Right renal pelvis (tissue), 4 donors: ENCODE measurements at places on chromosomes 1 and 21. TPM values are rescaled to one million over a fixed set of nuclear protein-coding genes. Genes with fewer than 3 reads are reported as not detected.

DNA sequence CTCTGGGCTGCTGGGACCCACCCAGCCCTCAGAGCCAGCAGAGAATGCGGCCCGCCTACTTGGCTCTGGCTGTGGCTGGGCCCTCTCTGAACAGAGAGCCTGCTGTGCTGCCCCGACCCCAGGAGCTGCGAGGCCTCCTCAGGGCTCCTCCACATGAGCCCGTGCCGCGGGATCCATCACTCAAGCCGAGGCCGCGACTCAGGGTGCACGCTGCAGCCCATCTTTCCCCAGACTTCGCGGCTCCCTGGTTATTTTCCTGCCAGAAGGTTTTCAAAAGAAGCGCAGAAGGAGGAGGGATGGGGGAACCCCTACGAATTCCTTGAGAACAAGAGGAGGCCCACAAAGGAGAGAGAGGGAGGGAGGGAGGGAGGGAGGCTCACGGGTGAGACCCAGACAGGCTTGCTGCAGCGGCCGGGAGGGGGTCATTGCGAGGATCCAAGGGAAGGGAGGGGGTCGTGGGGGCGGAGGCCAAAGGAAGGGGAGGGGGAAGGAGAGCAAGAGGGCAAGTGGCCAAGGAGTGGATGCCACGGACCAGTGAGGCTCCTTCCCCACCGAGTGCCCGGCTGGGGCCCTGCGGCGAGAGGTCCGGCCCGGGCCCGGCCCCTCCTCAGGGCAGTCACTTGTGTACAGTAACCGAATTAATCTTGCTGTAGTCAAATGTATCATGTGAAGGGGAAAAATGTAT, 146.8 kb downstream of the CASZ1 start:
- no peak for DNase-seq

GRCh38 chr1:36156329-36157114, 562 bp downstream of the MAP7D1 start:
- no peak for DNase-seq

GRCh38 chr21:42193131-42193671, 25.7 kb upstream of the ABCG1 start:
- DNase-seq: no peak

- DNase-seq: no peak
These were observed 133.3 kb upstream of the CHRM3 start for GRCh38 chr1:239253032-239253431.

GRCh38 chr1:209344156-209344555, 239.4 kb upstream of the CAMK1G start:
- DNase-seq: no peak

DNA sequence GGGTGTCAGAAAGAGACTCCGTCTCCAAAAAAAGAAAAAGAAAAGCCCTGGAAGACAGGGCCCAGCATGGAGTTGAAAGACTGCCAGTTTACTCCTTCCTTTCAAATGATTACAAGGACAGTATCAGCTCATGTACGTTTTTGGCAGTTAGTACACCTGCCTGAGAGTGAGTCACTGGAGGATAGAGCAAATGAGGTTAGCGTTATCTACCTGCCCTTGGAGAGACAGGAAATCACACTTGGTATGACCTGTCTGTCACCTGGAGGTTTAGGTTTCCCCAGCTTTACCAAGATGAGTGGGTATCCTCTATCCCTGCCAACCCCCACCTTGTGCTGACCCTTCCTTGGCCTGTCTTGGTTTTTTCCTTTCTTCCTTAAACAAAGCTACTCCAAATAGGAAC, 96.8 kb upstream of the BMP8A start:
- DNase-seq: no peak

DNA sequence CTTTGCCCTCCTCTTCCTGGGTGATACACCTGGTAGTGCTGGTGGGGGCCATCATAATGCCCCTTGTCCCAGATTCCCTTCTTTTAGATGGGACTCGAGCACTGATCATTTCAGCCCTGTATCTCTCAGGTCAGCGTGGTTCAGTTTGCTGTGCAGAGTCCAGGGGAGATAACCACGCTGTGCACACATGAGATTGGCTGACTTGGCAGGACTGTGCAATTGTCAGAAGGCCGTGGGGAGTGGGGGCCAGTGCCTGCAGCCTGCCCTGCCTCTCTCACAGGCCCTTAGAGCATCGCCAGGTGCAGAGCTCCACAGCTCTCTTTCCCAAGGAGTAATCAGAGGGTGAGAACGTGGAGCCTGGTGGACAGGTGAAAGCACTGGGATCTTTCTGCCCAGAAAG, 15.2 kb downstream of the EPHX1 start:
- no peak for DNase-seq

- DNase-seq: no peak
These were observed 12.4 kb downstream of the LEPR start for GRCh38 chr1:65432918-65433317.

DNA sequence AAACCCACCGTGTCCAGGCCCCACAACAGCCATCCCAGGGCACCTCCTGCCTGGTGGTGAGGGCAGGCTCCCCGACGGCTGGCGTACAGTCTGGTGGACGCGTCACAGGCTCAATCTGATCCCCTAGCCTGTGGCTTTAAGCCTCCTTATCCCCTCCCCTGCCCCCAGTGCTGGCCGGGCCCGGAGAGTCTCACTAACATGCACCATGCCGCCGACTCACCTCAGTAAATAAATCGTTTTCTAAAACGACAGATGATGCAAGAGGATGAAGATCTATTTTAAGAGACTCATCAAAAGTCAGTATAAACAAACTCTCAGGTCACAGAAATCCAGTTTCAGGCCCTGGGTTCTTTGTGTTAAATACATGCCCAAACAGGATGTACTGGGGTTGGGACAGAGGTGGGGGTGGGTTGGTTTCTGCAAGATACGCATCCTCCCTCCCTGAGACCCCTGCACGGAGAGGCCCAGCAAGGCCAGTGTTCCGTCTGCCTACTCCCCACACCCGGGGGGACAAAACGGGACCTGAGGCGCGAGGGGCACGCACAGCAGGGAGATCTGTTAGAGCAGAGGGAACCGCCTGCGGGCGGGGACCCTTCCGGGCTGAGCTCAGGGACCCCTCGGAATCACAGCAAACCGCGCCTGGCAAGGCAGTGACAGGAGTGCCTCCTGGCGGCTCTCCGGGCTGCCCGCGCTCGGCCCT, 3.1 kb downstream of the PANK4 start:
- DNase-seq: no peak

DNA sequence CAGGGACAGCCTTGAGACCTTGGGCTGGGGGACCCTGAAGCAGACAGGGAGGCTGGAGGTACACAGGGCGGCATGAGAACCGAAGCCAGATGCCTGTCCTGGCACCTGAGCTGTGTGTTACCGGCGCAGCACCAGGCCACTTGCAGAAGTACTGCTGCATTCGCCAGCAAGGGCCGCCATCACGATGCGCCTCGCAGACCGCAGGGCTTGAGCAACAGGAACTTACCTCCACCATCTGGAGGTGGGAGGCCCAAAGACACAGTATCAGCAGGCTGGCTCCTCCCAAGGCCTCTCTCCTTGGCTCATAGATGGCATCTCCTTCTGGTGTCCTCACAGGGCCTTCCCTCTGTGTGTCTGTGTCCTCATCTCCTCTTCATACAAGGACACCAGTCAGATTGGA, 90.1 kb downstream of the PRDM16 start:
- DNase-seq: no peak

DNA sequence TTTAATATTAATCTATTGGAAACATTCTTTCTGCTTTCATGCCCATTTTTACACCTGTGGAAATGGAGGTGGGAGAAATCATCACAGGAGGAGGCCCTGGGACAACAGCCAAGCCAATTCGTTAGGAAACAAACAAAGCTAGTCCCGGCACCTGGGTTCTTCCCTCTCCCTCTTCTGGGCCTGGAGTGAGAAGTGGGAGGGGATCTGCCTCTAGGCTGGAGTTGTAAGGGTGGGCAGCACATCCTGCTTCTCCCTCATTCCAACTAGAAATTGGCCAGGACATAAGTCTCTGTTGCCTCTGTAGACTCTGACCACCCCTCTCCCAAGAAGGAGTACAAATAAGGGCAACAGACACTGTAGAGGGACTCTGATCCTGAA, 20.2 kb upstream of the ERO1B start:
- no peak for DNase-seq

DNA sequence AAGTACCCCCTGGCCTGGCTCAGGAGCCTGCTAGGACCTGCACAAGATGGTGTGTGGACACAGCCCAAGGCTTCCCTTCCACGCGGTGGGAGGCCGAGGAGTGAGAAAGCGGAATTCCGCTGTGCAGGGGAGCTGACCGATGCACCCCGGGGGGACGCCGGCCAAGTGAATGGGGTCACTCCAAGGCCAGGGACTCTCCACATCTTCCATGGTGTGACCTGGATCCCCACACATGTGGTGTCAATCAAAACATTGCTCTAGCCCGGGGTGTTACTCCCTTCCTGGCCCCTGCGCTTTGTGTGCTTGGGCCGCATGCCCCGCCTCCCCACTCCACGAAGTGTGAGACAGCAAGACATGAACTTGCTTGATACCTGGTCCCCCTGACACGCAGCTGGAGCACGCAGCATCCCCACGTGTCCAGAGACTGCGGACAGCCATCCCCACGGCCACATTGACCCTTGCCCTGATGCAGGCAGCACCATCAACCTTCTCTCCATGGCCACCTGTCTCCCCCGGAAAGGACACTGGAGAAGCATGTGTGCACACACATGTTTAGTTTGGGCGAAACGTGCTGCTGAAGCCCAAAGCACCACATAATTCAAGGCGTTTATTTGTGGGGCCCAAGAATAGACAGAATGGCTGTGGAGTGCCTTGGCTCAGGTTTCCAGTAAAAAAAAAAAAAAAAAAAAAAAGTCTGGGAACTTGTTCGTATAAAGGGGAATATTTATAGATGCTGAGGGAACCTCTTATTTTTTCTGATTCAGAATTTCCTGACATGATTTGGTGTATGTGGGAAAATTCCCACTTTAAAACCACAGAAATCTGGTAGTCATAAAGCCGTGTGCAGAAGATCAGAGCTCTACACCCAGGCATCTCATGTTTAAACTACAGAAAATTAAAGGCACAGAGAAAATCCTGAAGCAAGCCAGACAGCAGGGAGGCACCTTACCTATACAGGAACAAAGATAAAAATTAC, 171.7 kb downstream of the HUNK start:
- no peak for DNase-seq

The SPATC1L gene
- polyA plus RNA-seq: 12.6 TPM

The SCYL3 gene
- 17.7 TPM for polyA plus RNA-seq

The ITLN1 gene
- polyA plus RNA-seq: 1.8 TPM

The RORC gene
- polyA plus RNA-seq: 1.2 TPM
